Cerebellum (tissue), 4 donors: ENCODE measurements at places on chromosomes 12 and 14.
A peak's percentile ranks its signal among the peaks of the same experiment; 100 is the strongest.

DNA sequence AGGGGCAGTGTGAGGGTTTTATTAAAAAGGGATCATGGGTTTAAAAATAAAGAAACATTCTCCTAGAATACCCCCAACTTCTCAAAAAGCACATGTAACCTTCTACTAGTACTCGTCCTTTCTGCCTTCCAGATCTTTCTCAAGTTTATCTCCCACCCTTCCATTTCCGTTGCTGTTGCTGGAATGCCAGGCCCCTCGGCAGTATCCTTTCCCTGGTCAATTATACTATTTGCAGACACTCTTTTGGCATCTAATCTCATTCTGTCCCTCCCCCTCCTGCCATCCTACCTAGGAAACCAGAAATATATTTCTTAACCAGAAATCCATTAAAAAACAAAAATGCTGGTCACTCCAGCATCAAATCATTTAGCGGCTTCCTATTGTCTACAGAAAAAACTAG, 198.2 kb upstream of the ATP2B1 start:
- DNase-seq = no peak

DNA sequence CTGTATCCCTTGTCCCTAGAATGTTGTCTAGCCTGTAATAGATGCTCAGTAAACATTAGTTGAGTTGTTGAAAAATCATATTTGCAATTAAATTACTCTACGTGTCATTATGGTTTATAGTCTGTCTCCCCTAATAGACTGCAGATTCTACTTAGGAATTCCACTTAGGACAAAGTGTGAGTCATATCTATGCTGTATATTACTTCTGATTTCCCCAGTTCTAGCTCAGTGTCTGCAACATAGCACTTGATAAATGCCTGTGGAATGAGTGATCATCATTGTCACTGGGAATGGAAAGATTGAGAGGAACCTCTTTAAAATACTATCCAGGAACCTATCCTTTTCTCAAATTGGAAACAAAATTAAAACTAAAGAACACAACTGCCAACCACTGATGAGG, 99.3 kb downstream of the TBX5 start:
- DNase-seq = no peak

DNA sequence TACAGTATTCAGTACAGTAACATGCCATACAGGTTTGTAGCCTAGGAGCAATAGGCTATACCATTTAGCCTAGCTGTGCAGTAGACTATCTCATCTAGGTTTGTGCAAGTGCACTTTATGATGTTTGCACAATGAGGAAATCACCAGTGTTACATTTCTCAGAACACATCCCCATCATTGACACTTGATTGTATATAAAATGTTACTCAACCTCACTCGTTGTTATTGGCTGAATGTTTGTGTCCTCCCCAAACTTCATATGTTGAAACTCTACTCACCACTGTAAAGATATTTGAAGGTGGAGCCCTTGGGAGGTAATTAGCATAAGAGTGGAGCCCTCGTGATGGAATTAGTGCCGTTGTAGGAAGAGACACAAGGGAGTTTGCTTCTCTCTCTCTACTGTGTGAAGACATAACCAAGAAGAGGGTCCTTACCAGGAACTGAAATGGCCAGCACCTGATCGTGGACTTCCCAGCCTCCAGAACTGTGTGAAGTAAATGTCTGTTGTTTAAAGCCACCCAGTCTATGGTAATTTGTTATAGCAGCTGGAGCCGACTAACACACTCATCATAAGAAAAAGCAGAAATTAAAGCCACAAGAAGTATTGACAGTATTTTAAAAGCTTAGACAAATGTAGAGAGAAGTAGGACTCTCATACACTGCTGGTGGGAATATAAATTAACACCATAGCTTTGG, 3.2 kb upstream of the MED13L start:
- DNase-seq = no peak

DNA sequence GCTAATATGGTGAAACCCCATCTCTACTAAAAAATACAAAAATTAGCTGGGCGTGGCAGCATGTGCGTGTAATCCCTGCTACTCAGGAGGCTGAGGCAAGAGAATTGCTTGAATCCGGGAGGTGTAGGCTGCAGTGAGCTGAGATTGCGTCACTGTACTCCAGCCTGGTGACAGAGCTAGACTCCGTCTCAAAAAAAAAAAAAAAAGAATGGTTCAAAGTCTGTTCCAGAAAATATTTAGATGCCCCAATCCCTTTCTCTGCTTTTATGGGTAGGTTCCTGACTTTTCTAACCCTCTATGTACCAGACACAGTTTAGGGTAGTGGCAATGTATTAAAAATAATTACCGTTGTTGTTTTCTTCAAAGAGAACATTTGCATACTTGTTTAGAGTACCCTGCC, 161.4 kb downstream of the STXBP6 start:
- no peak for DNase-seq

- DNase-seq = no peak
Measured at GRCh38 chr12:16112612-16113560, 164.6 kb downstream of the SLC15A5 start.

GRCh38 chr12:12665194-12665593, 30.8 kb downstream of the GPR19 start:
- no peak for DNase-seq

- no peak for DNase-seq
Measured at GRCh38 chr12:54879150-54879549, 24.8 kb downstream of the MUCL1 start.

DNA sequence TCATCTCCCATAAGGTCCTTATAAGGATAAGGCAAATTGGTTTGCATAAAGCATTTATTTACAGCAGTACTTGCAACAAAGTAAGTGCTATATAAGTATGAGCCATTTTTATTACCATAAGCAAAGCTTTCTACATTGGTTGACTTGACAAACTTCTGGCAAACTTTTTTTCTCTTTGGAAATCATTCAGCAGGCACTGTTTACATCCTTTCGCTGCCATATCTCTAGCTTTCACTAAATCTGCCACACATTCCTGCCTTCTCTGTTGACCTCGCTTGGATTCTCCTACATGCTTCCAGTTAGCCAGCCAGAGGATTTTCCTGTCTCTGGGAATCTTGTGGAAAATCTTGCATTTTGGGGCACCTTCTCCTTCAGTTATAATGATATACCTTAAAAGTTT, 21.8 kb upstream of the HDAC7 start:
- DNase-seq = no peak

GRCh38 chr14:73237786-73238423, 599 bp downstream of the PAPLN start:
- no peak for DNase-seq

DNA sequence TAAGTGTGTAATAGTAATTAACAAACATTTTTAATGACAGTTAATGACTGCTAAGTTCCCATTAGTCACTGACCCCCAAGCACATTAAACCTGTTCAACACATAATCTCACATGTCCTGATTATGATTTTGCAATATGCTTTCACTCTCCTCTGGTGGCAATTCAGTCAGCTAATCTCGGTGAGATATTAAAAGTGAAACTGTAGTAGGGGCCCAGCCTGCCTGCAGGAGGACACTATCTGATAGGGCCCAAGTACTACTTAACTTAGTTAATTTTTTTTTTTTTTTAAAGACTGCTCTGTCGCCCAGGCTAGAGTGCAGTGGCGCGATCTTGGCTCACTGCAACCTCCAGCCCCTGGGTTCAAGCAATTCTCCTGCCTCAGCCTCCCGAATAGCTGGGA, 48.8 kb downstream of the CIT start:
- DNase-seq = no peak

DNA sequence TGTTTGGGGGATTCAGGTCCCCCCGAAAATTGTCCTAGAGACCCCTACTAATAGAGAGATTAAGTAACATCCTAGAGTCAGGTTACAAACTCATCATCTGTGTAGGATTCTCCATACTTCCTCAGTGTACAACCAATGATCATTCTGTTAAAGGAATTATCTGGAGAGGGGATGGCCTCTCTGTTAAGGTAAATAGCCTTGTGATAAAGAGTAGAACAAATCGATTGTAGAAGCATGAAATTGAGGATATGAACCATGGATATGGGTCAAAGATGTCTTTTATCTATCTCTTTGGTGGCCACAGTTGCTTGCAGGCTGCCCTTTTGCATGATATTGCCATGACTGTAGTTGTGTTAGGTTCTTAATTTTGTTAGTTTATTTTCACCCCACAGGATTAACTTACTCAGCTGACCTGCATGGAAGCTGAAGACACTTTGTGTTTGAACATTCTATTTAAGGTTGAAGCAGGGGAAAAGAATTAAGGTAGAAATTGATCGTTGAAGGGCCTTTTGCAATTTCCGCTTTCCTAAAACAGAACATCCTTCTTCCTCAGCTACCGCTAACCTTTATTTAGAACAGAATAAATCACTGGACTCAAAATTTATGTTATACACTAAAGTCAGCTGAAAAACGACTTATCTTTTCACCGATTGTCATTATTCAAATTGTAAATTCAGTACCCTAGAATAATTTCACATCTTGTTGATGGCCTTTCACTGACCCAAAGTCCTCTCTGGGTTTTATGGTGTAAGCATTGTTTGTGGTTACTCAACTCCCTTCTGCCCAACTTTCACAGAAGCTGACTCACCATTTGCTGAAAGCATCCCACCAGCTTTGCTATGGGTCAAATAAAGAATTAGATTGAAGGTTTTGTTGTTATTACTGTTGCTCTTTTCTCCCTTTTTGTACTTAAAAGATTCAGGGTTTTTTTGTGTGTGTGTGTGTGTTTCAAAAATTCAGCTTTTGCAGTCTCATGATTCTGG, 52.3 kb downstream of the IRAK3 start:
- no peak for DNase-seq

- no peak for DNase-seq
Measured at GRCh38 chr12:49536526-49537071, 2.2 kb upstream of the KCNH3 start.

- no peak for DNase-seq
Measured at GRCh38 chr12:87383680-87384079, 645.5 kb downstream of the C12orf50 start.

GRCh38 chr12:44385964-44386363, 490.2 kb downstream of the NELL2 start:
- no peak for DNase-seq

DNA sequence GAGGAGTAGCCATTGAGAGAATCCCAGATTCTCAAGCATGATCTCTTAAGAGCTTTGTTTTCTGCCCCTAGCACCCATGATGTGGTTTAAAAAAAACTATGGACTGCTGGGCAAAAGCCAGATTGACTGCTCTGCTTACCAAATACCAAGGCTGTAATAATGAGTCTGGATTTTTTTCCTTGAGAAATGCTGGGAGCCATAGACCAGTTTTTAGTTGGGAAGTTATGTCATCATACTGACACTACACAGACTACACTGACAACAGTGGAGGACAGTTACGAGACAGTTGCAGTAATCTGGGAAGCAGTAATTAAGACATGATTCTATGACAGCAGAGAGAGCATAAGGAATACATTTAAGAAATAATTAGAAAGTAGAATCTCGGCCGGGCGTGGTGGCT, 35.8 kb downstream of the SPATA7 start:
- no peak for DNase-seq

DNA sequence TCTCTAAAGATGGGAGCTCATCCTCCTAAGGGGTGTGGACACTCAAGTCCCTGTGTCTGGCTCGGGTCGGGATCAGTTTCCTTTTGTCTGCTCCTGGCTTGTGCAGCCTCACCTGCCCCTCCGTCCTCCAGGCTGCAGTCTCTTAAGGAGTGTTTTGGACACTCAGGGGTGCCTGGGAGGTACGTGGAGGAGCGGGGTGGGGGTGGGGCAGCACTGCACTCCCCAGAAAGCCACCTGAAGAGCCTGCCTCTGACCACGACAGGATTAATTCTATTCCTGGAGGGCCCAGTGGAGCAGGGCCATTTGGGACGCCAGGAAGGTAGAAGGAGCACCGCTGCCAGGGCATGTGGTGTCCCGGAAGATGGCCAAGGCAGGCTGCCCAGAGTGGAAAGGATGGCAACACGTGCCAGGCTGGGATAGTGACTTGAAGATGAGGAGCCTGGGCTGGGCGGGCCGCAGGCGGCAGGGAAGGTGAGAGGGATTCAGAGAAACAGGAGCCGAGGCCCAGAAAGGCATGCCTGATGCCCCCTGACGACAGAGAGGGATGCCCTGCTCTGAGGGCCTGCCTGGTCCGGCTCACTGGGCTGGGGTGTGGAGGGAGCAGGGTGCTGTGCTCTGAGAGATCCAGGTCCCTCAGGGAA, 14.8 kb upstream of the LRTM2 start:
- DNase-seq = peak; percentile 86

- DNase-seq = no peak
Measured at GRCh38 chr14:88181072-88181471, 142.0 kb downstream of the KCNK10 start.

- DNase-seq = peak; percentile 10
Measured at GRCh38 chr12:114166362-114166761, 200.2 kb upstream of the RBM19 start.

DNA sequence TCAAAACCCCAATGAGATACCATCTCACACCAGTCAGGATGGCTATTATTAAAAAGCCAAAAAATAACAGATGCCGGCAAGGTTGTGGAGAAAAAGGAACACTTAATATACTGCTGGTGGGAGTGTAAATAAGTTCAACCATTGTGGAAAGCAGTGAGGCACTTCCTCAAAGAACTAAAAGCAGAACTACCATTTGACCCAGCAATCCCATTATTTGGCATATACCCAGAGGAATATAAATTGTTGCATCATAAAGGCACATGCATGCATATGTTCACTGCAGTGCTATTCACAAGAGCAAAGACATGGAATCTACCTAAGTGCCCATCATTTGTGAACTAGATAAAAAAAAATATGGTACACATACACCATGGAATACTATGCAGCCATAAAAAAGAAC, 59.9 kb downstream of the MGST1 start:
- DNase-seq = no peak

- DNase-seq = no peak
Measured at GRCh38 chr14:46574221-46574977, 77.2 kb downstream of the RPL10L start.

DNA sequence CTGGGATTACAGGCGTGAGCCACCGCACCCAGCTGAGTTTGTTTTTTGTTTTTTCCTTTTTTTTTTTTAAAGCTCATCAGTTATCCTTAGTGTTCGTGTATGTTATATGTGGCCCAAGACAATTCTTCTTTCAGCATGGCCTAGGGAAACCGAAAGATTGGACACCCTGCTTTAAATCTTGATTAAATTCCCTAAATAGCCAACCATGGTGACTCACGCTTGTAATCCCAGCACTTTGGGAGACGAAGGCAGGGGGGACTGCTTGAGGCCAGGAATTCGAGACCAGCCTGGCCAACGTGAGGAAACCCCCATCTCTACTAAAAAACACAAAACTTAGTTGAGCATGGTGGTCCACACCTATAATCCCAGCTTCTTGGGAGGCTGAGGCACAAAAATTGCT, 131.1 kb downstream of the MED13L start:
- DNase-seq = no peak
